ENCODE measurements at places on chromosomes 7 and 10.

- peak; percentile 90 for DNase-seq
Observed at GRCh38 chr10:78777466-78777865, 291.3 kb upstream of the ZMIZ1 start.

GRCh38 chr10:98312822-98313221 lies 44.8 kb upstream of the LOXL4 start:
- DNase-seq = no peak

GRCh38 chr7:71615017-71615416 lies 483.1 kb downstream of the GALNT17 start:
- DNase-seq = peak; percentile 6

DNA sequence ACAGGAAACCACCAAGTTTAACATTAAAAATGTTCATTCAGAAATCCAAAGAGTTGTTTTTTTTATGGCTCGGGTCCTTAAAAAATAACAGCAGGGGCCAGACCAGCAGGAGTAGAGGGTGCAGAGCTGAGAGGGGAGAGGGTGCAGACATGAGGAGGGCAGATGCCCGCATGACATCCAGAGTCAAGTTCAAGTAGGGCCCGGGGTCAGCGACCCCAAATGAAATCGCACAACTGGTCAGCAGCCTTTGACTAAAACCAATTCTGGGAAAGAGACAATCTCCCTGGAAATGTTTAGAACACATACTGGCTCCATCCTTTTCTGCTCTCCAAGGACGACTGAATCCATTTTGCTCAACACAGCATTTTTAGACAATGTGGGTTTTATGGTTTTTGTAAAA lies 297.5 kb downstream of the FGFR2 start:
- DNase-seq = no peak

GRCh38 chr7:5695727-5696345 lies 85.6 kb downstream of the RNF216 start:
- peak; percentile 69 for DNase-seq

- DNase-seq = no peak
Observed at GRCh38 chr10:121694966-121695643, 96.9 kb upstream of the FGFR2 start.

DNA sequence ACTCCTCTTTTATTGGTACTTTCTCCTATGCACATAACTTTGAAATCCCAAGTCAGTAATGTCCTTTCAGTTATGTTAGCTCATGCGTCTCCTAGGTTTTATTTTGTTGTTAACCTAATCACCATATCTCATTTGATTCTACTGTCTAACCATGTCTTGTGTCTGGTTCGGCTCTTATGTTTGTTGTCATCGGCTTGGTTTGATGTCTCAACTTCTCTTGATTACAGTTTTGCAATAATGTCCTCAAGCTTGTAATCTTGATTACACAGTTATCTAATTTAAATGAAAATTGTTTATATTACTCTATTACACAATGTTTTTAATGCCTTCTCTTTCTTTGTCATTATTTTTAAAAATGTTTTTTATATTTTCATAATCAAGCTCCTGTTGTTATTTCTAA lies 35.9 kb upstream of the SEMA3A start:
- DNase-seq = no peak

DNA sequence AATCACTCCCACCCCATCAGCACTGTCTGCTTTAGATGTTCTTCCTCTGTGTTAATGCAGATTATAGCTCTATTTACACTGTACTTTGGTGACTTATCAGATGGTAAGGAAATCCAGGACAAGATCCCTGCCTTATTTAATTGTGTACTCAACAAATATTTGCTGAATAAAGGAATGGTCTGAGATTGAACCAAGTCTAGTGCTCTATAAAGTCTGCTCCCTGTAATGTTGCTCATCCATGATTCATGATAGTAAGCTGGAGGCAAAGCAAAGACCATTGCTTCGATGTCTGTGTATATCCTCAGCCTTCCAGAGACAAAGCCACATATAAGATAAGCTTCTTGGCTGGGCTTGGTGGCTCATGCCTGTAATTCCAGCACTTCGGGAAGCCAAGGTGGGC lies 33.5 kb downstream of the PLCE1 start:
- no peak for DNase-seq

DNA sequence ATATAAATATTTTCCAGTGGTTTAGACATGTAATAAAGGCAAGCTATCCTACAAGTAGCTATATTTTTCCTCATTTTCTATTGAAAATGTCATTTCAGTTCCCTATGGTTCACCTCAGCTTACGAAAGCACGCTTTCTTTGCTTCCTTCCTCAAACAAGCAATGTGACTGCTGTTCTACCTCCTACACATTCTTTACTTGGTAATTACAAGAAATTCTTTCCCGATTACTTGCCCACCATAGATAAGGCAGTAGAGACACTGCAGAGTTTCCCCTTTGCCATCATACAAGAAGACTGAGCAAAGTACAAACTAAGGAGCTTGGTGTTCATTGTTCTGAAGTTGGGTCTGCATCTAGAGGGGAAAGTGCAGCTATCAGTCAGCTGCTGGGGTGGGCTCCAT lies 249.4 kb downstream of the CRPPA start:
- no peak for DNase-seq

DNA sequence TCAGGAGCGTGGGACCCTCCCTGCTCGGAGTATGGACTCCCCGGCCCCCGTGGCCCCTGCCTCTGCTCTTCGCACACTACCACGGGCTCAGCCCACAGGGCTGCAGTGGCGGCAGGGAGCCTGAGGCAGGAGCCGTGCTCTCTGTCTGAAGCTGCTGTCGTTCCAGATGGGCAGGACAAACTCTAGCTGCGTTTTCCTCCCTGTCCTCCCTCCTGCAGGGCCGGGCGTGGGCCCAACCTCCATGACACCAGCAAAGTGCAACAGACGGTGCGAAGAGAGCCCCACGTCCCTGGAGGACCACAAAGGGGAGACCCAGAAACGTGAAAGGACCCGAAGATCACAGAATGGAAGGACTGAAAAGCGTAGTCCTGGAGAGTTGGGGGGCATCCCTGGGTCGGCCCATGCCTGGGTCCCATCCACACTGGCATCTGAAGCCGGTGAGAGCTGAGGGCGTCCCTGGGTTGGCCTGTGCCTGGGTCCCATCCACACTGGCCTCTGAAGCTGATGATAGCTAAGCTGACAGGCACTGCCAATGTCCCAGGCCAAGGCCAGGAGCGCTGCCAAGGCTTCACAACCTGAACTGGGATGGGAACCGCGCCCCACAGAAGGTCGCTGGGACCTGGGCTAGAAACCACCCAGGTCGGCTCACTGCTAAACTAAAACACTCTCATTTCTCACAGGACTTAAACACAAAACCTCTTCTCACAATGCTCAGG lies 267.0 kb downstream of the MAD1L1 start:
- no peak for DNase-seq

All from pons (tissue), 1 donor.